ENCODE measurements at places on chromosomes 5 and 9.
A peak's percentile ranks its signal among the peaks of the same experiment; 100 is the strongest.

DNA sequence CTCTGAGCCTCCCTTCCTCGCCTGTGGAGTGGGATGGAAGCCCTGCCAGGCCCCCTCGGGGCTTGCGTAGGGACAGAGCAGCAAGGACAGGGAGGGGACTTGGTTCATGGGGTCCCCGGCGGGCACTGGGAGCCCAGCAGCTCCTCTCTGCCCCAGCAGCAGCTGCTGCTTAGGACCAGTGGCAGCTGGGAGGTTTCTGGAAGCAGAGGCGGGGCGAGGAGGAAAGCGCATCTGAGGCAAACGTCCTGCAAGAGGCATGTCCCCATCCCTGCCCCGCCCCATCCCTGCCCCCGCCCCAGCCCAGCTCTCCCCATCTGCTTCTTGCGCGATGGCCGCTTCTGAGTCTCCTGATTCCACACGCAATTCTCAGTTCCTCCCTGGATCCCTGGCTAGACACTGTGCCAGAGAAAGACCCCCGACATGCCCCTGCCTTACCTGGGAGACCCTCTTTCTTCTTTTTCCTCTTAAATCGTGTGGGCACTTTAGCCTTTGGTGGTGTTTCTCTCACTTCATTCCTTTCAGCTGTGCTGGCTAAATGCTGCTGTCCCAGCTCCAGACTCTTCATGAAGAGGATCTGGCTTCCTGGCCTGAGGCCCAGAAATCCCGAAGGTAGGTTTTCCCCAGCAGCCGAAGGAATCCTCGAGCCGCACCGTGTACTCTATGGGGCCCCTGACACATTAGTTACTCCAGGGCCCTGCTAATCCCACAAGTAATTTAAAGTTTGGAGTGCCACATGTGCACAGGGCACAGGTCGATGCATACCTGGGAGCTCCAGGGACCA lies 4.4 kb upstream of the OR2S2 start:
- no peaks in the 10 kb centered on the region for H3K4me1 ChIP-seq
- H3K27ac ChIP-seq, result no peak overlapping the region

DNA sequence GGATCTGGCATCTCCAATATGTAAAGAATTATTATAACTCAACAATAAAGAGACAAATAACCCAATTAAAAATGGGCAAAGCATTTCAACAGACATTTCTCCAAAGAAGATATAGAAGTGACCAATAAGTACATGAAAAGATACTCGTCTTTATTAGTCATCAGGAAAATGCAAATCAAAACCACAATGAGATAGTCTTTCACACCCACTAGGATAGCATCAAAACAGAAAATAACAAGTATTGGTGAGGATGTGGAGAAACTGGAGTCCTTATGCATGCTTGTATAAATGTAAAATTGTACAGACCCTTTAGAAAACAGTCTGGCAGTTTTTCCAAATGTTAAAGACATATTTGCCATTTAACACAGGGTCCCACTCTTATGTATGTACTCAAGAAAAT lies 39.1 kb upstream of the ITGA1 start:
- H3K36me3 ChIP-seq, result peaks cover 6% of the 10 kb centered on the region
- peaks cover 38% of the 10 kb centered on the region for H3K4me1 ChIP-seq
- no peak overlapping the region for H3K4me3 ChIP-seq
- H3K27ac ChIP-seq, result no peak overlapping the region

- H3K4me1 ChIP-seq, result peaks cover 58% of the 10 kb centered on the region
- H3K27me3 ChIP-seq, result no peaks in the 10 kb centered on the region
- DNase-seq, result peak; percentile 61
- H3K27ac ChIP-seq, result no peak overlapping the region
Measured at GRCh38 chr9:5442400-5443011, 4.8 kb upstream of the PLGRKT start.

DNA sequence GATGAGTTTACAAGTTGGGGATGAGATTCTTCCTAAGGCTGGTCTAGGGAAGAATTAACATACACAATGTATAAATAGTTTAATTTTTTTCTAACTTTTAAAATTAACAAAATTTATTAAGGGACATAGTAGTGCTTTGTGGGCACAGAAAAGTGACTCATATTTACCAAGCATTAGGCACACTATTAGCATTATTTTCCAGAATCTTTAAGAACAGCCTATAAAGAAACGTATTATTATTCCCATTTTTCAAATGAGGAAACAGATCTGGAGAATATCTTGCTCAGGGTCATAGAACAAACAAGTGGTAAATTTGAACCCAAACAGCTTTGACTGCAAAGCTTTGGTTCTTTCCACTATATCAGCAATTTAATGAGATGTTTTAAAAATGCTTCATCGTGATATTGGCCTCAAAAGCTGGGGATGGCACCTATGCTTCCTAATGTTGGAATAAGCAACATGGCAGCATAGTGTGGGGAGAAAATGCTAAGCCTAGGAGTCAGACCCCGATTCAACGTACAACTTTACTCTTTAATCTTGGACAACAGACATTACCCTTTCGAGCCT lies 55.9 kb downstream of the ABCA1 start:
- no peak for DNase-seq
- H3K27me3 ChIP-seq, result no peaks in the 10 kb centered on the region
- H3K4me1 ChIP-seq, result no peaks in the 10 kb centered on the region
- no peak overlapping the region for H3K27ac ChIP-seq

DNA sequence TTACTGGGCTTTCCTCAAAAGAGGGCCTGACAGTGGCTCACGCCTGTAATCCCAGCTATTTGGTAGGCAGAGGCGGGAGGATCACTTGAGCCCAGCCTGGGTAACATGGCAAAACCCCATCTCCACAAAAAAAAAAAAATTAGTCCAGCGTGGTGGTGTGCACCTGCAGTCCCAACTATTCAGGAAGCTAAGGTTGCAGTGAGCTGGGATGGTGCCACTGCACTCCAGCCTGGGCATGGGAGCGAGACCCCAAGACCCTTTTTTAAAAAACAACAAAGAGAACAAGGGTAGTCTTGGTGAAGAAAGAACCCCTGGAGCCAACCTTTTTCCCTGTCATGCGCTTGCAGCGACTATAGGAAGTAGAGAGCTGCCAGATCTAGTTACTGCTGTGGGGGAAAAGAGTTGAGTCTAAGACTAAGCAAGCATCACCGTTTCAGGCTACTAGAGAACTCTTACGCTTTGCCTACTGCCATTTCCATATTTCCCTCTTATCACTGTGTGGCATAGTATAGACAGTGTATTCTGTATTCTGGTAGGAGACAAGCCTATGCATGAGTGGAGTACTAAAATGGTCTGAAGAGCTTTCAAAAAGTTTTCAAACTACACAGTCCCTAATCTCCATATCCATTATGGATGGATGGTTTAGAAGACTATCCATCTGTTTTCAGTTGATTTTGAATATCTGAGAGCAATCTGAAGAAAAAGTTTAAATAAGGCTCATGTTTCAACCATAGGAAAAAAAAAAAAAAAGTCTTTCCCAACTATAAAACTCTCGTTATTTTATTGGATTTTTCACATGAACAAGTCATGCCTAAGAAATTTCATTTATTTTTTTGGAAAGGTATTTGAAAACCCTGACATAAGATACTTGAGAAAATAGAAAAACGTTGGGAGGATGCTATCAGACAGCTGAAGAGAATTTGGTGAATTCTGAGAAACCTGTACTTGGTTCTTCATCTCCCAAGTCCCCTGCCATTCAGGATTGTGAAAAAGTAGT lies 2.6 kb downstream of the C9orf40 start:
- H3K36me3 ChIP-seq, result peaks cover 21% of the 10 kb centered on the region
- H3K27me3 ChIP-seq, result no peaks in the 10 kb centered on the region
- H3K27ac ChIP-seq, result no peak overlapping the region
- peaks cover 55% of the 10 kb centered on the region for H3K4me1 ChIP-seq
- no peak overlapping the region for H3K4me3 ChIP-seq

DNA sequence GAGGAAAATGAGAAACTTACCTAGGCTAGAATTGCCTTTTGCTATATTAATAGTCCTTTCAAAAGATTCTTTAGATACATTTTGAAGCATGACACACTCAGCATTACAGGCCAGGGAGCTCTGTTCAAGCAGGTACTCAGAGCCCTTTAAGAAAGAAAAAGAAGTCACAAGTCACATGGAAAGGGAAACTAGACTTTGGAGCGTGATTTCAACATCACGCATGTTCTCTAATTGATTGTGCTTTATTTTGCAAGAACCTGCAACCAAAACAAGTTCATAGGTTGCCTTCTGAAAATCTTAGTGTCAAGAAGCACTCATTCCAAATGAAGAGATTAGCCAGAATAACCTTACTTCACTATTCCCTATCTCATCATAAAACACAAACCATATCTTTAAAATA lies 103.8 kb downstream of the MPDZ start:
- H3K36me3 ChIP-seq, result no peaks in the 10 kb centered on the region
- no peak overlapping the region for H3K27ac ChIP-seq
- H3K27me3 ChIP-seq, result no peaks in the 10 kb centered on the region
- no peaks in the 10 kb centered on the region for H3K4me1 ChIP-seq

GRCh38 chr9:117775591-117775990 lies 71.4 kb downstream of the TLR4 start:
- H3K27me3 ChIP-seq, result peaks cover 33% of the 10 kb centered on the region
- H3K36me3 ChIP-seq, result no peaks in the 10 kb centered on the region
- no peak overlapping the region for H3K27ac ChIP-seq
- DNase-seq, result no peak
- no peak overlapping the region for H3K4me3 ChIP-seq

- H3K36me3 ChIP-seq, result no peaks in the 10 kb centered on the region
- no peak overlapping the region for H3K27ac ChIP-seq
- no peak for DNase-seq
- no peak overlapping the region for H3K4me3 ChIP-seq
Measured at GRCh38 chr9:116423149-116423548, 264.0 kb upstream of the TRIM32 start.

DNA sequence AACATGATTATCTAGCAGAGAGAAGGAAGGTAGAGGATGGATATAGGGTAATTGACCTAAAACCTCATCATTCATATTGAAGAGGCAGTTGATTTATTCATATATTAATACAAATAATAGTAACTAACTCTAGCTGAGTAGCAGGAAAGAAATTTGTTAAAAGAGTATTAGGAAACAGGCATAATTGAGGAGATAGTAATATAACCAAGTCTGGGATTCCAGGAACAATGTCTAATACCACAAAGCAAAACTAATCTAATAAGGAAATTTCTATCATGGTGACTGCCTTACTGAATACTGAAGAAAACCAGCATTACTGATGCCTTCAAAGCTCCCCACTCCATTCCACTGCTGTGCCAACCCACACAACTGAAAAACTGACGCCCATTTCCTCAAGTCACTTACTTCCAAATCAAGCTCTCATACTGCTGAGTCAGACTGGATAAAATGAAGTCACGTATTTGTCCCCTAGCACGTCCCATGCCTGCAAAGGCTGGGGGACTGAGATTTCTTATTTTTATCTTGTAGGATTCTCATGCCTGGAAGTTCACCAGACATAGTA lies 153.9 kb downstream of the SMC2 start:
- H3K27me3 ChIP-seq, result no peaks in the 10 kb centered on the region
- DNase-seq, result no peak
- H3K4me1 ChIP-seq, result no peaks in the 10 kb centered on the region
- no peak overlapping the region for H3K4me3 ChIP-seq
- no peak overlapping the region for H3K27ac ChIP-seq
- H3K36me3 ChIP-seq, result no peaks in the 10 kb centered on the region

GRCh38 chr9:70630971-70631370 lies 216.5 kb upstream of the KLF9 start:
- no peak overlapping the region for H3K4me3 ChIP-seq
- no peaks in the 10 kb centered on the region for H3K36me3 ChIP-seq
- H3K4me1 ChIP-seq, result no peaks in the 10 kb centered on the region

DNA sequence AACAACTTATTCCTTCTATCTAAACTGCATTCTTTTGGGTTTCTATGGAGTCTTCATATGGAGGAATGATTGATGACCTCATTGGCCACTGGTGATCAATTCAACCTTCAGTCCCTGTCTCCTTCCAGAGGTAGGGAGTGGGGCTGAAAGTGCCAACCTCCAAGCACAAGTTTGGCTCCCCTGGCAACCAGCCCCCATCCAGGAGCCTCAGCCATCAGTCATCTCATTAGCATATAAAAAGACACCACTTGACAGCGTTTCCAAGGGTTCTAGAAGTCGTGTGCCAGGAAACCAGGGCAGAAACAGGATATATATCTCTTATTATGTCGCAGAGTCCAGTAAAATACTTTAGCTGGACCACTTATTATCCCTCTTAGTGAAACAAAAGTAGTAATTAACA lies 9.8 kb downstream of the SLC31A2 start:
- peaks cover 14% of the 10 kb centered on the region for H3K4me1 ChIP-seq
- no peak overlapping the region for H3K4me3 ChIP-seq
- H3K27me3 ChIP-seq, result no peaks in the 10 kb centered on the region
- peaks cover 38% of the 10 kb centered on the region for H3K36me3 ChIP-seq

DNA sequence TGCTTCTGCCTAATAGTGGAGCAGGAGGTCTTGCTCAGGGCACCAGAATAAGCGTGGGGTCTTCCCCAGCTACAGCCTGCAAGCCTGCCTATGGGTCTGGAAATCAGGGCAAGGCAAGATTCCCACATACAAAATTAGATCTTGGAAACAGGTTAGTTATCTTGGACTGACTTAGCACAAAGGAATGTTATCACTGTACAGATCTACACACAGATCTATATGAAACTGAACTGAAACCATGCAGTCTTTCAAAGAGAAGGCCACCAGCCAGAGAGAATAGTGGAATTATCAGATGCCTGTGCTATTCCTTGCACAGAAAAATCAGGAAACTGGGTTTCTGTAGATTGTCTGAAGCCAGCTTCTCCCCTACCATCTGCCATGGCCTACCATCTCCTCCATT lies 585.7 kb downstream of the ACTL7B start:
- H3K4me1 ChIP-seq, result no peaks in the 10 kb centered on the region
- no peak overlapping the region for H3K4me3 ChIP-seq
- H3K27ac ChIP-seq, result no peak overlapping the region
- no peaks in the 10 kb centered on the region for H3K27me3 ChIP-seq

DNA sequence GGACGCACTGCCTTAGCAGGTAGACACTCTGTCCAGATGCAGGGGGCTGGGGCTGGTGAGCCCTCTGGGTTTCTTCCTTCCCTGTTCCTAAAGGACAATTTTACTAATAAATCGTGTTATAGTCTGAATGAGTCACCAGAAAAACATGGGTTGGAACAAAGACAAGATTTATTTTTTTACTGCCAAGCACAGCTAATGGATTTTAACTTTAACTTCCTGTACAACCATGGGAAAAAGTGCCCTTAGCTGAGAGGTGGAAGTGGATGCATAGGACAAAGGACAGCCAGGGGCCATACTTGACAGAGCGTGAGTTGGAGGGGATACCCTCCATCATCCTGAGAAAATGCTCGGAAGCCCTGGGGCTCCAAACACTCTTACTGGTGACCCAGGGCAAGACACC lies 300.7 kb downstream of the MSX2 start:
- H3K4me1 ChIP-seq, result no peaks in the 10 kb centered on the region
- no peak overlapping the region for H3K4me3 ChIP-seq
- DNase-seq, result no peak
- H3K27ac ChIP-seq, result no peak overlapping the region
- no peaks in the 10 kb centered on the region for H3K27me3 ChIP-seq

DNA sequence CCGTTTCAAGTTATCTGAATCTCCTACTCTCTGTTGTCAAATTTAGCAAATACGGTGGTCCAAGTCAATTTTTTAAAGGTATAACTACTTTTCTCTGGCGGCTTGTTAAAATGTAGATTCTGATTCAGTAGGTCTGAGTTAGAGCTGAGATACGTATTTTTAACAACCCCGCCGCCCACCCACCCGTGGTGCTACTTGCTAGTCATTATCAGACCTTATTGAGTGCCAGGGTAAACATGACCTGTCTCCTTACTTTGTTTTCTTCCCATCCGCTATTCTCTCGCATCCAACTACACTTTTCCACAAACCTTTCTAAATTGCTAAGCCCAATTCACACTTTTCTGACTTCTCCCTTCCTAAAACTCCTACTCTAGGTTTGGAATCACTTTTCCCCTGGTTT lies 694 bp upstream of the PLAA start:
- H3K4me3 ChIP-seq, result peak overlapping the region; percentile 84
- peaks cover 39% of the 10 kb centered on the region for H3K4me1 ChIP-seq
- peaks cover 25% of the 10 kb centered on the region for H3K36me3 ChIP-seq
- H3K27ac ChIP-seq, result peak overlapping the region; percentile 98
- DNase-seq, result no peak
- no peaks in the 10 kb centered on the region for H3K27me3 ChIP-seq
